ENCODE measurements at places on chromosomes 12 and 14. TPM values are rescaled to one million over a fixed set of nuclear protein-coding genes. Genes with fewer than 3 reads are reported as not detected.

The RNASE3 gene
- total RNA-seq, result 0.96 TPM

The CYP46A1 gene
- total RNA-seq, result 9.4 TPM

The ARHGEF40 gene
- total RNA-seq, result 63.8 TPM

The NOS1 gene
- 1.9 TPM for total RNA-seq

The C1R gene
- 141 TPM for total RNA-seq

The PMEL gene
- 13.7 TPM for total RNA-seq

The KRT75 gene
- not detected for total RNA-seq

The TOMM20L gene
- not detected for total RNA-seq

The CCER1 gene
- total RNA-seq, result 1.4 TPM

Data from umbilical cord (tissue), 2 donors.